ENCODE measurements at places on chromosomes 5 and 9.

- no peak for DNase-seq
Observed at GRCh38 chr9:92780206-92780605, 15.6 kb upstream of the BICD2 start.

- no peak for DNase-seq
Observed at GRCh38 chr9:120730654-120731514, 16.6 kb upstream of the MEGF9 start.

- no peak for DNase-seq
Observed at GRCh38 chr5:154217462-154217861, 26.9 kb downstream of the GALNT10 start.

DNA sequence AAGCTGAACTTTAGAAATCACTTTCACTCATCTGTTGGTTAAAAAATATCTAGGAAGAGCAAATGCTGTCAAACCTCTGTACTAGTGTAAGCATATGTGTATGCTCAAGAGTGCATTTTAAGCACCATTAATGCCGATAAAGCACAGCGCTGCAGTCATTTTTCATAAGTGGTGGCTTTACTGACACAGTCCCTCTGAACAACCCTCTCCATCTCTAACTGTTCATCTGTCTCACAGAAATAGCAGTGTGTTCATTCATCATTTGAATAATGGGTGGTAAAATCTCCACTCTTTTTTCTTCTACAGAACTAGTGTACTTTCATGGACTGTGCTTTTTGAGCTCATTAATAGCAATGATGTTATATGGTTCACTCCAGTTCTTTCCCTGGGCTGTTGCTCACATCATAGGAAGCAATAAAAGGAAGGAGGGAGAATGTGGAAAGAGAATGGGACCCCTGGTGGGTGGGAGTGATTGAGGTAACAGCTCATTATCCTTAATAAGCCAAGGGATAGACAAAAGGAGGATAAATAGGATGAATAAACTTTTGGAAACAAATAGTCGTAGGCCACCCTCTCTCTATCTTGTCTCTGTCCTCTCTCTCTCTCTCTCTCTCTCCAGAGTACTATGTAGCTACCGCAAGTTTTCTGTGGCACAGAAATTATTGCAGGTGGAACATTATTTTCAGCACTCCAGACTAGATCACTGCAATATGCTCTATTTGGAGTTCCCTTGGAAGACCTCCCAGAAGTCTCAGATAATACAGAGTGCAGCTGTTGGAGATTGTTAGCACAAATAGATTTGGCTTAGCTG is 117.9 kb upstream of the PRDM9 start:
- DNase-seq: no peak

GRCh38 chr5:74892921-74893320 is 26.7 kb upstream of the FAM169A start:
- DNase-seq: no peak

- no peak for DNase-seq
Observed at GRCh38 chr9:85041466-85042137, 372.1 kb downstream of the NTRK2 start.

GRCh38 chr9:75148561-75148960 is 60.2 kb downstream of the OSTF1 start:
- no peak for DNase-seq

DNA sequence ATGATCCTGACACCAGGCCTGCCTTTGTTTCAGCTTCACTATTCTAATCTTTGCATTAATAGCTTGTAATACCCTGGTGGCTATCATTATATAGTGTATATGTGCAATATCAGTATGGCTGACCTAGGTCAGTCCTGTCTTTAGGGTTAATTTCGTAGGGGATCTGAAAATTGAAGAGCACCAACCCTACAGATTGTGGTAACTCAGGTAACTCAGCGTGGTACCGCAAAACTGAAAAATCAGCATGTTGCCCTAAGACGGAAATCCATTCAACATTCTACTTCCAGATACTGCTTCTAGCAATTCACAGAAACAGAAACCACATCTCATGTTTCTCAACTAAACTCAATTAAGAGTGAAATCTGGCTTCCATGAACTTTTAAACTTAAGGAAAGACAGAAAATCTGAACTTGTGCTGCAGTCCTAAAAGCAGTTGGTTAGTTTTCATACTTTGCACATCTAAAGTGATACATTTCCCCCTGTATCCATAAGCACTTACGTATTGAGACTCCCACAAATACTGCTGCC is 78.3 kb downstream of the FNIP1 start:
- no peak for DNase-seq

- DNase-seq: no peak
Observed at GRCh38 chr9:2158766-2159430, 143.8 kb downstream of the SMARCA2 start.

DNA sequence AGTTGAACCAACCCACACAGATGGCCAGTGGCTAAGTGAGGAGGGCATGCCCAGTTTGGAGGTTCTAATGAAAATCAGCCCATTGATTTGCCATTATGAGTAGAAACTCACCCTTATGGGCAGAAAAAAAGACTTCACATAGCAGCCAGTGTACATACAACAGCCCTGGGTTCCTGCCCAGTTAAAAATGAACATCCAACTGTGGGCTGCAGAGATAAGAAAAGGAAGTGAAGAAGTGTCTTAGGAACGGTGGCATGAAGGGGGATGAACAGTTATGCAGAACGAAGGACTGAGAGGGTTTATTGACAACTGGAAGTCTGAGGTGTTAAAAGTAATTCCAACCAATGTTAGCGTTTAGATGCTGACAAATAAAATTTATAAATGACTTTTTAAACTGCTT is 118.4 kb downstream of the MARCHF3 start:
- DNase-seq: no peak

- DNase-seq: no peak
Observed at GRCh38 chr5:61313960-61314681, 17.9 kb upstream of the ZSWIM6 start.

DNA sequence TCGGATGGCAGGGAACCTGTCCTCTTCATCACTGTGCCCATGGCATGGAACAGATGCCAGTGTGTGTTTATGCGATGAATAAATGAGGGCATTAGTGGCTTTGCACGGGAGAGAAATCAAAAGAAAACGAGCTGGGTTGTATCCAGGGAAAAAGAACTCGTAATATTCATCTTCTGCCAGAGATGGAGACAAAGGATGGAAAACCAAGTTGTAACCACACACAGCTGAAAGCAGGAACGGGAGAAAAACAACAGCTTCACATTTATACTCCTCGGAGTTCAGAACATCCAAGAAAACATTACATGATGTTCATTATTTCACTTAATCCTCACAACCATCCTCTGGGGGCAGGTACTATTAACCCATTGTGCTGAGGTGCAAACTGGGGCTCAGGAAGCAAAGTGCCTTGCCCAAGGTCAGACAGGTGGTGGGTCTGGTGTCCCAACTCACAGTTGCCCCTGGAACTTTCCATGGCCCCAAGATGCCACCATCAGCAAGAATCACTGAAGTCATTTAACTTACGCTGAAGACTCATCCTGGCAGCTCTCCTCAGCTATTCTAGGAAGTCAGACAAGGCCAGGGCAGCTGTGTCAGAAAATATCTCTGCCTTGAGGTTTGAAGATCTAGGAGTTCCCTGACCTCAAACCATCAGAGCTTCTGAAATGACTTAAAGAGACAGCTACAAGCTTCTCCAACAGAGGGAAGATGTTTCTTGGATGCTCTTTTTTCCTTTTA is 250.4 kb downstream of the NSG2 start:
- no peak for DNase-seq

DNA sequence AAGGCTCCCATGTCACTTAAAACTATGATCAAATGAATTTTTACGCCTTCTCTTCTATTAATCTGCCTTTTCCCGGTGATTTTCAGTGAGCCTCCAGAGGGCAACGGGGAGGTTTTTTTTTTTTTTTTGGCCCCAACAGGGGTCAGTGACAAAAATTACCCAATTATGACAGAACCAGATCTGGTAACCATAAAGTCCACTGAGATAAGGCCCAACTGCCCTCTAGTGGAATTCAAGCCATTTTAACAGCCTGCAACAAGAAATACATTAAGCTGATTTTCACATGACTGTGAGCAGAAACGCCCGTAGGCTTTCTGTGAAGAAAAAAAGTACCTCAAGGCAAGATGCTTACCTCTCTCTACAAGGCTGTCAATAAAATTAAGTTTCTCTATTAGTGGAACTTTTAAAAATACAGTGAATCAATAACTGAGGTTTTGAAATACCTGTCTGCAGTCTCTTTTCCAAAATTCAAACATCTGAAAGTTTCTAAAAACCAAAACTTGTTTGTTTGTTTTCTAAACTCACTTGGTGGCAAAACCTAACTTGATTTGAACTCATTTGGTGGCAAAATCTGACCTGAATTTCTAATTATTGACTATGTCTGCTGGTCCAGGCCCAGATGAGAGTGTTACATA is 49.7 kb upstream of the FST start:
- DNase-seq: no peak

GRCh38 chr9:33167084-33167971 is at the start of gene B4GALT1:
TSS of gene B4GALT1 (minus strand) at chr9:33167336. CDS start at chr9:33167169, 167 bp downstream.
- peak; percentile 95 for DNase-seq

GRCh38 chr5:73280386-73280785 is 107.4 kb downstream of the TMEM174 start:
- DNase-seq: no peak

DNA sequence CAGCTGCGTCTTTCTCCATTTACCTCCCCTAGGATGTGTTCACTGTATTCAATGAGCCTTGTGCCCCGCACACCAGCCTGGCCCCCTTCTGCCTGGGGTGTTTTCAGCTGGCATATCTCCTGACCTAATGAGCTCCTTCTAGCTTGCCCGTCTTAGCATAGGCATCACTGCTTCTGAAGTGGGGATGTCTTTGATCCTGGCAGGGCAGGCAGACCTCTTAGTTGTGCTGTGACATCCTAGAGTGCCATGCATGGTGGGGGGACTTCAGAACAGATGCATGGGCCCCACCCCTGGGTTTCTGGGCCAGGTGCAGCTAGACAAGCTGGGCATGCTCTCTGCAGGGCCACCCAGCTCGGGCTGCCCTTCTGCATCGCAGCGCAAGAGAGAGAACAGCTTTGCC is 172.7 kb downstream of the GADD45G start:
- no peak for DNase-seq

DNA sequence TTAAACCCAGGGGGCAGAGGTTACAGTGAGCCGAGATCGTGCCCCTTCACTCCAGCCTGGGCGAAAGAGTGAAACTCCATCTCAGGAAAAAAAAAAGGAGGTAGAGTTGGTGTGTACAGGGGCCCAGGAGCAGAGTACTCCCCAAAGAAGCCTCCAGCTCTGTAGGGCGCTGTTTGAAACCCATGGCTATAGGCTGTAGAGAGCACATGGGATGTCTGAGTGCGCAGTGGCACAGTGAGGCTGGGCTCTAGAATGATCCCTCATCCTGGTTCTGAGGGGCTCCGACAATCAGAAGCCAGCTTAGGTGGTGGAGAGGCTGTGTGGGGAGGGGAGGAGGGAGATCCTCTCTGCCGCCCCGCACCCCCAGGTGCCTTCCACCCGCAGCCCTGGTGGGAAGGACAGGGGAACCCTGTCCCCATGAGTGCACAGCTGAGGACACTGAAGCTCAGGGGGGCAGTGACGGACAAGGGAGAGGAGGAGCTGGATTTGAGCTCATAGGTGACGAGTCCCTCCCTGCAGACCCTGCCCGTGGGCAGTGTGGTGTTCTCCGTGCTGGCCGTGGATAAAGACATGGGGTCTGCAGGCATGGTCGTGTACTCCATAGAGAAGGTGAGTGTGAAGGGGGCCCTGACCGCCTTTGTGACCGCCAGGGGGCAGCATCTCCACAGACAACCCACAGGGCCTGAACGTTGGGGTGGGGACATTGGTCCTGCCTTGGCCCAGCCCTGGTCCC is 24.6 kb downstream of the CDHR2 start:
- peak; percentile 82 for DNase-seq

GRCh38 chr5:76544268-76544926 is 78.8 kb downstream of the F2RL2 start:
- peak; percentile 20 for DNase-seq

- DNase-seq: no peak
Observed at GRCh38 chr5:138748630-138749081, 4.6 kb upstream of the CTNNA1 start.

DNA sequence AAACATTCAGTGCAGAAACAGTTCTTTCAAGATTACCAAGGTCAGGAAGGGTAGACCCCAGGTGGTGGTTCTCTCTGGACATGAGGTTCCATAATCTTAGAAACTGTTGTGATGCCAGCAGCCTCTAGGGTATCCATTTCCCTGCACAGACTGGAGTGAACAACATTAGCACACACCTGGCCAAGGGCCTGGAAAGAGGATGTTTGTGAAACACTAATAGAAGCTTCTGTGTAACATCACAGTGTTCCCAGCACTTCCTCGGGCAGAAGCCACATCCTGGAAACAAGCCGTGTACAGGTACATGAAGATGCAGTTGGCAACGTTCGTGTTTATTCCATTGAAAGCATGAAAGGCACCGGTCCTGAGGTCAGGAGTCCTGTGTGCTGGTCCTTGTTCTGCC is 598.2 kb upstream of the KLF4 start:
- no peak for DNase-seq

DNA sequence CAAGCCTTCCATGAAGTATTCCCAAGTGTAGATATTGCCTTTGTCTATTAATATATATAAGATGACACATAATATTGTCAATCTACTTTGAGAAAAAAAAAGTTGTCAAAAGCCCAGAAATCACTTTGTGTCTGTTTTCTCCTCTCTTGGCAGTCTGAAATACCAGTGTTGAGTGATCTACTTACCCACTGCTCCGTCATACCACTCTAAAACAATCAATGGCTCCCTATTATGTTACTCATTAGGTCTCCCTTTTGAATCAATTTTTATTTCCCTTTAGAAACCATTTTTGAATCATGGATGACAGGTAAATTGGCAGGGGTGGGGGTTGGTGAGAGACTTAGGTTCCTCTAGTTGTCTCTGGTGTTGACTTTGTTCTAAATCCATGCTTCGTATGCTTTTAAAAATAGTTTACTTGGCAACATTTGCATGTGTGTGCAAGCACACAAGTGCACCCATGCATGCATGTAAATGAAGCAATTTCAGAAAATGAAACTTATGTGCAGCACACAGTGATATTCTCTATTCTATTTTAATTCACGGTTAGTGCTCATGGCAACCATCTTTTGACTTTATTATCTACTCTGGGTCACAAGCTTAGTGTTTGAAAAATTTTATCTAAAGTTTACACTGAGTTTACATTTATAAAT is 378.9 kb downstream of the RAB3C start:
- no peak for DNase-seq

- no peak for DNase-seq
Observed at GRCh38 chr5:98510143-98510985, 263.1 kb upstream of the RGMB start.

DNA sequence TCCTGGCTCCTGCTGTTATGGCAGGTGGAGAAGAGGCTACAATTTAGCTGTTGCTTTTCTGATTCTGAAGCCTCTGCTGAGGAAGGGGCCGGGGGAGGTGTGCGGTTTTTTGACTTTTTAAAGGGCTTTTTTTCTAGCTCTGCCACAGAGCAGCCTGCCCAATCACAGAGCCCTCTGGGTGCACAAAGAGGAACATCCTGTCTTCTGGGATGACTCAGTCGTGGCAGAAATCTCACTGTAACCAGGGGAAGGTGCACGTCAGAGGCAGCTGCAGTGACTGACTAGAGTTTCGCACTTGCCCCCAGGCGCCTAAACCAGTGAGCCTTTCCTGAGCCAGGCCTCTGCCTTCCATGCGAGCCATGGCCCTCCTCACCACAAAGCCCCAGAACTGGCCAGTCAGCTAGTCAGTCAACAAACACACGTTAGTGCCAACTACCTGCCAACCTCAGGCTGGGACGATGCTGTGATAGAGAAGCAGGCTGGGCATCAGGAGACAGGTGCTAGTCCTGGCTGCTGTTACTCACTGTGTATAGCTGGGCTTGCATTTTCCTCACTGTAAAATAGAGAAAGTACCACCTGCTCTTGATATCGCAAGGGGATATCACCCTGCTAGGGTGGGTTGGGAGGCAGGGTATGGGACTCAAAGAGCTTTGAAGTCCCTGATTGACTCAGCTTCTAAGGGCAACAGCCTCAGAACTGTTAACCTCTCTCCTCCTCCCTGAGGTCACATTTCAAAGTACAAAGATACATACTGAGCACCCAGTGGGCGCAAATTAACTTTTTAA is 2.2 kb downstream of the AKNA start:
- DNase-seq: peak; percentile 67
